ENCODE measurements at places on chromosomes 6 and 20. TPM values are rescaled to one million over a fixed set of nuclear protein-coding genes. Genes with fewer than 3 reads are reported as not detected.
A peak's percentile ranks its signal among the peaks of the same experiment; 100 is the strongest.

DNA sequence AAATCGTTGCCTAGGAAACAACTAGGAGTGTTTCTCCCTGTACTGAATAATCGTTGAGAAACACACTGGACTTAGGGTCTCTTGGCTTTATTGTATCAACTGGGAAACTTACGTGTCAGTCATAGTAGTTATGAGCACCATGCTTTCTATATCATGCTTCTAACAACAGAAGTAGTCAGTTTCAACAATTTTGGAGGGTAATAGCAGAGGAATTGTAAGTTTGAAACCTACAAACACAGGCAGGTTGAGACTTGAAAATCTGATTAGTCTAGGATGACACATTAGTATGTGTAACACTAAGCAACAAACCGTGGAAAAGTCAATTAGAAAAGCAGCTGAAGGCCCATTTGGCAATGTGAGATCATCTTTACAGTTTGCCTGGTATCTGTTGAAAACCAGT, 43.9 kb upstream of the FABP7 start:
- DNase-seq, result no peak

VGLL2 gene
- not detected for total RNA-seq

GRCh38 chr6:89410231-89410761, 1.8 kb downstream of the RRAGD start:
- no peak for DNase-seq

DNA sequence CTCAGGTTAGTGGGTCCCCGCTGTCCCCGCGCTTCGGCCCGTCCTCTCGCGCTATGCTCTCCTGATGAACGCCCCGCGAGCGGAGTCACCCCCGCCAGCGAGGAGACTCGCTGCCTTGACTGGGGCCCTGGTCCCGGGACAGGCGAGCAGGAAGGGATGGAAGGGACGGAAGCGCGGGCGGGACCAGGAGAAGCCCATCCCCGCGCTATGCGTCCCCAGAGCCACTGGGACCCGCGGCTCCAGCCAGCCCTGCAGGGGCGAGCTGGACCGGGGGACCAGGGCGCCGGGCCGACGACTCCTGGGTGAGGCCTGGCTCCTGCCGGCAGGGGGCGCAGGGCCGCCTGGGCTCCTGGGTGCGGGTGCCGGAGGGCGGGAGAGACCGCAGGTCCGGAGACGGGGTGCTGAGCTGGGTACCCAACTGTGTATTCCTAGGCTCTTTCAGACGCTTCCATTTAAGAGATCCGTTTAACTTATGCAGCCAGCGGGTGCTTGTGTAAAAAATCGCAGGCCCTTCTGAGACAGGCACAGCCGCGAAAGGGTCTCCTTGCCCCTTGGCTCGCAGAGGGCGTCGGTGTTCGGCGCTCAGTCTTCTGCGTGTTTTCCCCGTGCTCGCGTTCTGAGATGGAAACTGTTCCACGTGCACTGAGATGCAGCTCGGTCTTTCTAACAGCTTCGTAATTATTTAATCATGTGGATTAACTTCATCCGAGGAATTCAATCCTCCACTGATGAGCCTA, 580 bp upstream of the SYCP2 start:
- peak; percentile 92 for DNase-seq

BEND3 gene
- total RNA-seq, result 1.6 TPM

DNA sequence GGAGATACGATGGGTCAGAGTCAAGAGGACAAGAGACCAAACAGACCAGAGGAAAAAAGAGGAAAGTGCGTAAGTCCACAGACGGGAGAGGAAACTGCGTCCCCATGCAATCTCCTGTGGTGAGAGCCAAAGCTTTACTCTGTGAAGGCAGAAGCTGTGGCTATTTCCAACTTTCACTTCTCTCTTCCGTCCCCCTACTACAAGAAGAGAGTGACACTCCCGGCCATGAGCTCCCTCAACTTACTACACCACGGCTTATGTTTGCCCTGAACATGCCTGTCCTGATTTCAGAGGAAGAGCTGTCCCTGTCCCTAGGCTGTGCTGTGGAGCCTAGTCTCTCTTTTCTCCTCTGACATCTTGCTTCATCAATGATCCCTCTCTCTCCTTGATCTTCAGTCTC, 11.5 kb upstream of the SSR1 start:
- DNase-seq, result no peak

C6orf163 gene
- 1.4 TPM for total RNA-seq

- DNase-seq, result no peak
Measured at GRCh38 chr6:45667300-45667699, 289.6 kb upstream of the SUPT3H start.

SPDEF gene
- total RNA-seq, result not detected

- DNase-seq, result no peak
Measured at GRCh38 chr6:30915591-30915946, 1.5 kb downstream of the VARS2 start.

RBPJL gene
- total RNA-seq, result not detected

GRCh38 chr6:133889557-133890403, 867 bp downstream of the TCF21 start:
- peak; percentile 71 for DNase-seq

MCUR1 gene
- total RNA-seq, result 33.9 TPM

DNA sequence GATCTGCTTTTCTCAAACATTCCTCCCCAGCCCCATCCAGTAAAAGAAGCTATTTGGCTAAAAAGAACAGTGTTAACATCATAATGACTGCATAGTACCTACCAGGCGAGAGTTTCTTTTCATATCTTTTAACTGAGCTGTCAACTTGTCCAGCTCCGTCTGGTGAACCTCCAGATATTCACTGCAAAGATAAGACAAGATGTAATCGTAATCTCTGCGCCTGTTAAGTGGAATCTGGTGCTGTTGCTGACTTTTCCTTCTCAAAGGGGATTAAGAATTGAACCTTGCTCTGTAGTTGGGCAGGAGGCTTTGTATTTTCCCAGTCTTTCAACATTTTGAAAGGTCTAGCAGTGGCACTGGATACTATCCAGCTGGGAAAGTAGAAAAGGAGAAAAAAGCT, 63.0 kb downstream of the RIPOR2 start:
- DNase-seq, result no peak

DNA sequence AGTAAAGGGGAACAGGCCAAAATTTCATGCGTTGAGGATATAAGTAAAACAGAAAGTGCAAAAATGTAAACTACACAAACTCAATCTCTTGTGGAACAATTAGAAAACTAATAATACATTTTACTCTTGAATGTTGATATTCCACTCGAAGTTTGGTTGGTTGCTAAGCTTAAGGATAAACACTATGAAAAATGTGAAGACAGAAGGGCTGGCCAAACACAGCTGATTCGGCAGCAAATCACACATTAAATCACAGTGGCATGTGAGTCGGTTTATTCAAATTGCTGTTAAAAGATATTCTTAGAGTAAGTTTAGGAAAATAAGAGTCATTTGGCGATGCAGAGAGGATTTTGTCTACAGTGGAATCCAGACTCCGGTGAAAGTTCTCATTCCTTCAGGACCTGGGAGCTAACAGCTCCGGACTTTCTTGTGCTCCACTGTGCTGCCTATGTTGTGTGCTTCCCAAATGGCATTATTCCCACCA, 1.4 kb upstream of the EPM2A start:
- no peak for DNase-seq

GRCh38 chr6:4020822-4021132, 58.2 kb downstream of the FAM217A start:
- no peak for DNase-seq

TFB1M gene
- 17.9 TPM for total RNA-seq

DNA sequence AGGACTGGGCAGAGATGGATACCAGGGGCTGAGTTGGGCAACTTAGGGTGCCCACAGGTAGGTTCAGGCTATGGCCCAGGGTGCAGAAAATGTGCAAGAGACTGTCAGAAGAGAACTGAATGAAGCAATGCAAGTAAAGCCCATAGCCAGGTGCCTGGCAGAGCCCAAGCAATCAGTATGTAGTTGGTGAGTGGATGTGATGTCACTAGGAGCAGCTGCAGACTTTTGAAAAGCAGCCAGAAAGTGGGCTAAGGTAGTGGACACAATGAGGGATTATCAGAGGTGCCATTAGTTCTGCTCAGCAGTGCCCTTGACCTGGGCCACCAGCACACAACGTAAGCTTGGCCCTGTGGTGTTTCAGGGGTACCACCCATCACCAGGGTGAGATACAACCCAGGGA, 135.3 kb downstream of the SOBP start:
- no peak for DNase-seq

DNA sequence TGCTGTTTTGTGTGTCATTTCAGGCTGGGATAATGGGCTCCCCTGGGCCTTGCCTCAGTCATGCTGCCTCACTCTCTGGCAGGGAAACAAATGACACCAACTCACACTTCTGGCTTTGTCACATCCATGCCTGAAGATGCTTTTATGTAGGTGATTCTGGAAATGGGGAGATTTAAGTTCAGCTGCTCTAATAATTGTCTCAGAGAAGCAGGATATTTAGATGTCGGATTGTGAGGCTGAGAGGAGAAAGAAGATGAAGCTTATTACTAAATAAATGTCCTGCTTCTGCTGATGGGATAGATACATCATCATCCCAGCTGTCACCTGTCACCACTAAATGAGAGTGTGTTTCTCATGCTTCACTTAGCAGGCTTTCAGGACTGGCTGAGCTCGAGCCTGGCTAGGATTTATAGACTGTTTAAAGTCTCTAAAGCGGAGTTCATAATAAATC, 480.2 kb upstream of the SPTLC3 start:
- DNase-seq, result no peak

NOX3 gene
- not detected for total RNA-seq

RAB5IF gene
- total RNA-seq, result 65.4 TPM

DNA sequence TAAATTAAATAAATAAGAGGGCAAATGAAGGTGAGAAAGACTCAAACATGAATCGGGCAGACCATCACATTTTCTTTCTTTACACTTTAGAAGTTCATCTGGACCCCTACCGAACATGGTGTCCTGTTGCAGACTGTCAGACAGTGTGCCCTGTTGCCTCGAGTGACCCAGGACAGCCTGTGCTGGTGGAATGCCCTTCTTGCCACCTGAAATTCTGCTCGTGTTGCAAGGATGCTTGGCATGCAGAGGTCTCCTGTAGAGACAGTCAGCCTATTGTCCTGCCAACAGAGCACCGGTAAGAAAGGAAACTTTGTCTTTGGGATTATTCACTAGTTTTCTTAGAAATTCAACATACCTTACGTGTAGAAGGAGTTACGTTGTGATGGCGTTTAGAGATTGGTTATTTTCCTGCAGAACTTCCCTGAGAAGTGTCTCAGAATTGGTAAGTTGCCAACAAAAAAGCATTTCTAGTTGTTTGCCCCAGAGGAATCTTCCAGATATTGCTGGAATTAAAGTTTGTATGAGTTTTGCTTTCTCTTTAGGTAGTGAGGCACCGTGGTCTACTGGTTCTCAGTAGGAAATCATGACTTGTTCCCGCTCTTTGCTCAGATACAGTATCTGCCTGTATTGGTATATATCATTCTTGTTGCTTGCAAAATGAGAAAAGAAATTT, 70.1 kb downstream of the RNF144B start:
- no peak for DNase-seq

FGD2 gene
- 7.9 TPM for total RNA-seq

DNA sequence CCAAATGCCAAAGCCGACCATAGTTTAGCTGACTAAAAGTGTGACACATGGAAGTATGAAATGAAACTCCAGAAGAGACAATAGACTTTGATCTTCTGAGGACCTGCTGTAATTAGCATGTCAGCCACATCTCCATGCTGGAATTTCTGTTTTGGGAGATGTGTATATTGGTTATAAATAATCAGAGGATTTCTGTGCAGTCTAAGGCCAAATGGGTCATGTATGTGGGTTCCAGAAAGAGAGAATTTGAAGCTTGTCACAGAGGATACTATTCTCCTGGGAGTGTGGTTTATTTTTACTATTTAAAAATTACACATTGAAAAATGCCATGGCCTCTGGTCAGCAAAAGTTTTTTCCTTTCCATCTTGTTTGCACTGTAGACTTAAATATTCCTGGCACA, 405.5 kb upstream of the PLCB4 start:
- DNase-seq, result no peak

MYO6 gene
- 4.7 TPM for total RNA-seq

GRCh38 chr20:49136817-49137571, 51.1 kb downstream of the STAU1 start:
- no peak for DNase-seq

DNA sequence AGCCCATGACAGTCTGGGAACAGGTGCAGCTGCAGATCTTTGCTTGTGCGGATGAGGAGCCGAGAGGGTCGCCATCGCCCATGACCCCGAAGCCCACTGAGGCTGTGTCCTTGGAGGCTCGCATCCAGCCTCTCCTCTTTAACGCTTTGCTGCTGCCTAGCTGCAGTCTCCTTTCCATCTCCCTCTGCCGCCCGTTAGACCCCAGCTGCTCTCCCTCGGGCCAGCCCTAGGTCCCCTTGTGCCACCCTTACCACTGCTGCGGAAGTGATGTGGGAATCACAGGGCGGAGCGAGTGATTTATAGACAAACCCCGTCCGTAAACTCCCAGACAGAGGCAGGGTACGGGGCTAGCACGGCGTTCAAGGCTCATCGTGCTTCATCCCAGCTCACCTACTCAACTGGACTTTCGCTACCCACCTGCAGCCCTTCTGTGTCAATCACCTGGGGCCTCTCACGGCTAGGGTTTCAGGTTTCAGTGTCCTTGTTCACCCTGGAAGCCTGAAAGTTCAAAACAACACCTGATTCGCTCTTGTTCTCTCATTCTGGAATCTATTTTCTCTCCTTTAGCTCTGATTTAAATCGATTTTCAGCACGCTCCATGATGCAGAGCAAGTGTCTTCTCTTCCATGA, 76.1 kb downstream of the PAX1 start:
- DNase-seq, result no peak

ASIP gene
- total RNA-seq, result 15.0 TPM

DNA sequence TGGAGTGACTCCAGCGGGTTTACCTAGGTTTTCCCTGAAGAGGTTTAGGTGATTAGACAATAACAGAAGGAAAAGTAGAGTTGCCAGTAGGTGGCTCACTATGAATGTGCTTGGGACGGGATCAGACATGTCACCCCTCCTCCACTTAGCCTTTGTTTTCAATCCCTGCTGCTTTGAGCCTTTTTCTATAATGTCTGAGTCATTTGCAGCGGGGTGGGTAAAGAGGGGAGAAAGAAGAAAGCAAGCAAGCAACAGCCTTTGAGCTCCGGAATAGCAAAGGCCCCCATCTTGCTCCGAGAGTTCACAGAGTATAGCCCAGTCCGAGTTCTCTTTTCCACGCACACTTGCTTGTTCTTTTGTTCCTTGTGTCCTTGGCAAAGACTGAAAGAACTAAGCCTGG, 129.1 kb downstream of the PACRG start:
- no peak for DNase-seq

WRNIP1 gene
- 40.8 TPM for total RNA-seq

DNA sequence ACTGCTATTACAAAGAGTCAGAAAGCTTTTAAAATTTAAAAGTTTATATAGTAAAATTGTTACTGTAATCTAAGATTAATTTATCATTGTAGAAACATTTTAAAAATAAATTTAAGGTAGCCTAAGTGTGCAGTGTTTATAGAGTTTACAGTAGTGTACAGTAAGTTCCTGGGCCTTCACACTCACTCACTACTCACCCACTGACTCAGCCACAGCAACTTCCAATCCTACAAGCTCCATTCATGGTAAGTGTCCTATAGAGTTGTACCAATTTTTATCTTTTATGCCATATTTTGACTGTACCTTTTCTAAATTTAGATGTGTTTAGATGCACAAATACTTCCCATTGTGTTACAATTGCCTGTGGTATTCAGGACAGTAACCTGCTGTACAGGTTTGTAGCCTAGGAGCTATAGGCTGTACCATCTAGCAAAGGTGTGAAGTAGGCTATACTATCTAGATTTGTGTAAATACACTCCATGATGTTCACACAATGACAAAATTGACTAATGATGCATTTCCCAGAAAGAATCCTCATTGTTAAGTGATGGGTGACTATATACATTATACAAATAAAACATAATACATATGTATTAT, 10.2 kb upstream of the TMEM170B start:
- no peak for DNase-seq

GPLD1 gene
- total RNA-seq, result 1.1 TPM

HUS1B gene
- not detected for total RNA-seq
